ENCODE measurements at places on chromosomes 3 and 15.

DNA sequence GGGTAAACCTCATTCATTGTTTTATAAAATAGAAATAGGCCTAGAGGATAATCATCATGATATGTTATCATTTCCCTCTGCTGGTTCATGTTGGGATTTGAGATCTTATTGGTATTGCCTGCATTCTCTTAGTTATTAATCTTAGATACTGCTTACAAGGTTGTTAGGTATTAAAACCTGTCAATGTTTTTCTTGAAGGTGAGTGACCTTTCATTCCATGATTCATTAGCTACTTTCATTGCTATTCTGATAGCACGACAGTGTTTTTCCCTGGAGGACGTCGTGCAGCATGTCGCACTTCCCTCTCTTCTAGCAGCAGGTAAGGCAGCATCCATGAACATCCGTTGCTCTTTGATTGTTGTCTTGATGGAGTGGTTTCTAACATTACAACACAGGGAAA is 17.1 kb downstream of the P2RY12 start:
- DNase-seq, result no peak

DNA sequence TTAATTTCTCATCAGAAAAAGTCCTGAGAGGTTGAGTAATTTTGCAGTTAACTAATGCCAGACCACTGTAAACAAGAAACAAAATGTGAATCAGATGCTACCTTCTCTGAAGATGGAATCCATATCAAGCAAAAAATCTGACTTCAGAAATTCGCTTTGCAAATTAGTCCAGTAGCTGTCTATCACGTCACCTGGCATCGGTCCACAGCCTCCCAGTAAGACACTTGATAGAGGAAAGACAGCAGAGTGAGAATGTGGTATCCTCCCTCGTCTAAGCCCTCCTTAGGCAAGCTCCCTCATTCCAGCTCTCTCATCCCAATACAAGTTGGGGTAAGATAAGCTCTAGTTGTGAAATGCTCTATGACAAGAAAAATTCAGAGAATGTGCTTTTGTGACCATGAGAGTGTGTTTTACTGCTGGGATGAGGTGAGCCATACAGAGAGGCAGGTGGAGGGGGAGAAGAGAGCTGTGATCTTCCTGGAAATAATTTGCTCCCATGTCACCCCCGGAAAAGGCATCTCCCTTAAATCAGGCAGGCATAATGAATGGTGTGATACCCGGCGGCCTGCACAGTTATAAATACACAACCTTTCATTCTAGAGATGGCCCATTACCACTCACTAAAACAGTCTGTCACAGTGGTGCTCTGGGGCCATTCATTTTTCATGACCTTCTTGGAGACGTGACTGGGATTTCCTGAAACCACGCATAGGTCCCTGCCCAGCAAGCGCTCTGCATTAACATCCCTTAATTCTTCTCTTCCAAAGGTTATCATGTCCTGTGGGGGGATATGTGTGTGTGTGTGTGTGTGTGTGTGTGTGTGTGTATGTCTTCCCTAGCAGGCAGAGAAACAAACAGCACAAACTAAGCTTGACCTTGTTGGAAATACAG is 602.0 kb upstream of the KCNMB2 start:
- DNase-seq, result no peak

- DNase-seq, result no peak
Measured at GRCh38 chr3:14505803-14506500, 34.2 kb downstream of the GRIP2 start.

- no peak for DNase-seq
Measured at GRCh38 chr15:65174509-65174908, 10.6 kb downstream of the CLPX start.

DNA sequence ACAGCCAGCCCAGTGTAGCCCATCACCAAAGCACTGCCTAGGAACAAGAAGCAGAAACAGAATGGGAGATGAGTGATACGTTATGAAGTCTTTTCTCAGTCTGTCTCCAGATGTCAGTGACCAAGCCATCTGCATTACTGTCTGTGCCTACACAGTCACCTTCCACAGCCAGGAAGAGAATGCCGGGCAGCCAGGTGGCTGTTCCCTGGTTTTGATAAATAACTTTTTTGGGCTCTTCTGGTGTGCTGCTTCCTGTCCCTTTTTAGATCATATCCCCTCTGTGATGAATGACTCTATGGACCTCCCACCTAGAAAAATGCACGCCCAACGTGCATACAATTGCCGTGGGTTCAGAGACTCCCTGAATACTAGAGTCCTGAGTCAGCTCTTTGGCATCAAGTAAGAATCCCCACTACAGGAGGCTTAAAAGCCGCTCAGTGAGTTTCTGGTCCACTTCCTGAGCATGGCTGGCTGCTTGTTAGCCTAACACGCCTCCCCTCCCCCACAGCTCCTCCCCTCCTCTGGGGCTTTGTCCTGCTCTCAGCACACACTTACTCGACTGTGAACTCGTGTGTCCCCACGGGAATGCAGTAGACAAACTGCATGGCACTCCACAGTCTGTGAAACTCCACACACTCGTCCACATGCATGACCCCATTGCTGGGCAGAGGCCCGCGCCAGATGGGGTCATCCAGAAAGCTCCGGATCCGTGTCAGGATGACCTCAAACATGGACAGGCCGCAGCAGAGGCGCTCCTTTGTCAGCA is 34.7 kb downstream of the NIPA2 start:
- no peak for DNase-seq

- DNase-seq, result no peak
Measured at GRCh38 chr15:64987136-64987535, 2.6 kb downstream of the SPG21 start.

DNA sequence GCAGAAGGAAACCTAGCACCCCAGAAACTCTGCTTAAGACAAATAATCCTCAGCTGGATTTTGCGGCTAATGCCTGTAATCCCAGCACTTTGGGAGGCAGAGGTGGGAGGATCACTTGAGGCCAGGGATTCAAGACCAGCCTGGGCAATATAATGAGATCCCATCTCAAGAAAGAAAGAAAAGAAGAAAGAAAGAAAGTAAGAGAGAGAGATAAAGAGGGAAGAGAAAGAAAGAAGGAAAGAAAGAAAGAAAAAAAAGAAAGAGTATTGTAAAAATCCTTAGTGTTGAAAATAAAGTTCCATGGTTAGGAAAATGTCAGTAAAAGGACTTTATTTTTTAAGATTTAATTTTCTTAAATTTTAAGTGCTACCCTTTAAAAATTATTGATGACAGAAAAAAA is 54.9 kb upstream of the LRRFIP2 start:
- DNase-seq, result no peak

- DNase-seq, result no peak
Measured at GRCh38 chr15:87263871-87264270, 992.7 kb downstream of the NTRK3 start.

DNA sequence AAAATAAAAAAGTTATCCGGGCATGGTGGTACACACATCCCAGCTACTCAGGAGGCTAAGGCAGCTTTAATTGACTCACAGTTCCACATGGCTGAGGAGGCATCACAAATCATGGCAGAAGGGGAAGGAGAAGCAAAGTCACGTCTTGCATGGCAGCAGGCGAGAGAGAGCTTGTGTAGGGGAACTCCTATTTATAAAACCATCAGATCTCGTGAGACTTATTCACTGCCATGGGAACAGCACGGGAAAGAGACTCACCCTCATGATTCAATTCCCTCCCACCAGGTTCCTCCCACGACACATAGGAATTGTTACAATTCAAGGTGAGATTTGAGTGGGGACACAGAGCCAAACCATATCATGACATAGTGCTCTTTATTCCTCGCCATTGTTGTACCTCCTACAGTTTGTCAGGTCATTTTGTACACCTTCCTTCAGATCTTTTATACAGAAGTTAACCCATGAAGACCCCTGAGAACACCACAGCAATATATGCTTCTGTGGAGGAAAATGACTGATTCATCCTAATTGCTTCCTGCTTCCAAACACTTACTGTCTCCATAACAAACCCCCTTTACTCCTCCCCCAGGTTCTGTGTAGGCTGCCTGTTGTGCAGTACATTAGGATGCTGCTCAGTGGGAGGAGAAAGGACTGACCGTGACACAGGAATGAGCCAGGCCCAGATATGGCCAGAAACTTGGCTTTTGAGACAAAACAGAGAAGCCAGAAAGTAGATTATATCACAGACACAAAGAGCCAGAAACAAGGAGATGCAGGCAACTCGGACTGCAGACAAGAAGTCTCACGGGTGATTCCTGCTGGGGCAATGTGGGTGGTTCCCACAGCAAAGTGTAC is 67.9 kb upstream of the HEG1 start:
- no peak for DNase-seq

- no peak for DNase-seq
Measured at GRCh38 chr3:43857361-43858293, 166.9 kb downstream of the ABHD5 start.

DNA sequence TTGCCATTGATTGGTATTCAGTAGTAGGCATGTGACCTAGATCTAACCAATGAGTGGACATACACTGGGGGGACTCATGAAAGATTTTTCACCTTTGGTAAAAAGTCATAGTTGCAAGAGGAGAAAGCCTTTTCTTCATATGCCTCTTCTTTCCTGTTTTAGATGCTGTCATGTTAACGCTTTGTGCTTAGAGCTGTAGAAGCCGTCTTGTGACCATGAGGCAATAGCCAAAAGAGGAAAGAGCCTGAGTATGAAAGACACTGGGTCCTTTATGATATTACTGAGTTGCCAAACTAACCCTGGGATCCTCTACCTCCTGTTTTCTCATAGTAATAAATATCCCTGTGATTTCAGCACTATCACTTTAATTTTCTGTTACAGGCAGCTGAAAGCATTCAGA is 396.0 kb downstream of the FHIT start:
- DNase-seq, result no peak

GRCh38 chr3:179151474-179151873 is 3.3 kb downstream of the PIK3CA start:
- DNase-seq, result no peak

GRCh38 chr15:80828796-80829195 is 49.6 kb downstream of the CEMIP start:
- no peak for DNase-seq

DNA sequence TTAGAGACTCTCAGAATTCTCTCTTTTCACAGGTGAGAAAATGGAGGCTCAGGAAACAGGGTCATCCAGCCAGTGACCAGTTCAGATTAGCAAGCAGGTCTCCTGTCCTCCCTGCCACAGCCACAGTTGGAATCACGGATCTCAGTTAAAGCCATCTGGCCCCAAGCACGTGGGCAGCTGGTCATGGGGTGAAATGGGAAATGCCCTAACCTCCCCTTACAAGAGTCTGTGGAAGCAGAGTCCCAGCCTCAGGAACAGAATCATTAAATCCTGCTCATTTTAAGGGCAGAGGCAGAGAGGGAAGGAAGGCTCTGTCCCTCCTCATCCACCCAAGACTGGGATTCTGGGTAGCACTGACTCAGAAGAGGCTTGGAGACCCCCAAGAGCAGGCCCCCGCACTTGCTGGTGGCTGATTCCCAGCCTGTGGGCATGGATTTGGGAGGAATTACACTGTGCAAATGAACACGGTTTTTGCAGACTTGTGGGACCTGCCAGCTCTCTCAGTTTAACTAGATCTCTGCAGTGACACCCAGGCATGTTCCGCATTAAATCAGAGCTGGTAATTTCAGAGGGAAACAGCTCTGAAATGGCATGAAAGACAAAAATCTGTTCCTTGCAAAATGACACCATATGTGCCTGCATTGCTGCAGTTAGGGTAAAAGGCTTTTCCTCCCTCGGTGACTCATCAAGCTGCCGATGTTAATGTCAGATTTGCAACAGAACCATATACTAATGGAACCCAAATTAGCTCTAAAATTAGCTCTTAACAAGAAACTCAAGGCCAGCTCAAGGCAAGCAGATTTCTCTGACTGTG is 89.0 kb downstream of the BDH1 start:
- DNase-seq, result no peak

GRCh38 chr3:44186111-44186672 is 55.5 kb upstream of the TOPAZ1 start:
- no peak for DNase-seq

DNA sequence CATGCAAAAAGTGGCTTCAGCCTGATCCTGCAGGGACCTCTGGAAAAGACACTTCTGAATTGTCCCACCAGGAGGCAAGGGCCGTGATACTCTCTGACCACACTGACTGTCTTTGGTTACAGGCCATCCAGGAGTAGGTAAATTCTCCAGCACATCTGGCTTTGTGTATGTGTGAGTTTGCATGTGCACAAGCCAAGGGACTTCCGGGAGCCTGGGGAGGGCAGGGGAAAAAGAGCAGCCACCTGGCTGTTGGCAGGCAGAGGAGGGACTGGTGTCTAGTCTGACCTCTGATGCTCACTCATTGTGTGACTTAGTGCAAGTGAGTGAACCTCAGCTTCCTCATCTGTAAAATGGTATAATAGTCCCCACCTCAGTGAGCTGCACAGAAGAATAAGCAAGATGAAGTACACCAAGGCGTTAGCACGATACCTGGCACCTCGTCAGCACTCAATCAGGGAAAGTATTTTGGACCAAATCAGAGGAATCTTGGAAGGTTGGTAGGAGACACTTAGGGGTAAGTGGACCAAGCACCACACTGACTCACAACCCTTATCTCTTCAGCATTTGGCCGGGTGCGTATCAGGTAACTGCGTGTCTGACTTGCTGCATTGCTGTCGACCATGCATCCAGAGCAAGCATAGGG is 19.1 kb downstream of the KLHL6 start:
- DNase-seq, result no peak

DNA sequence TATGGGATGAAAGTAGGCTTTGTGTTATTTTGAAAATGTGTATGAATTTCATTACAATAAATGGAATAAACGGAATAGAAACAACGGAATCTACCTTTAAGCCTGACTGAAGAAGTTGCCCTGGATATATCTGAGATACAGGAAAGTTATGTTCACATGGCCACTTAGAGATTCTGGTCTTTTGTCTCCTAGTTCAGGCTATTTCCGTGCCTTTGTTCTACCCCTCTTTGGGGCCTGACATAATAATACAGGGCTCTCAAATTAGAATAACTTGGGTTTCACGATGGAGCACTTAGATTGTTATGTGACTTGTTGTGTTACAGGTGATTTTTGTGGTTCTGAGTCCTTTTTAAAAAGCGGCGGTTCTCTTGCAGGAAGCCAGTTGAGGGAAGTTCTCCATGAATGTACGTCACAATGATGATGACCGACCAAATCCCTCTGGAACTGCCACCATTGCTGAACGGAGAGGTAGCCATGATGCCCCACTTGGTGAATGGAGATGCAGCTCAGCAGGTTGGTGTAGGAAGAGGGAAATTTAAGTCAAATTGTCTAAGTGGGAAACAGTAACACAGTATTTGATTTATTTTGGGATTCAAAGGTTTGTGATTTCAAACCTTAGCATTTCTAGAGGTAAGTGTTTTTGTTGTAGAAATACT is 72.8 kb downstream of the FNDC3B start:
- DNase-seq, result no peak

DNA sequence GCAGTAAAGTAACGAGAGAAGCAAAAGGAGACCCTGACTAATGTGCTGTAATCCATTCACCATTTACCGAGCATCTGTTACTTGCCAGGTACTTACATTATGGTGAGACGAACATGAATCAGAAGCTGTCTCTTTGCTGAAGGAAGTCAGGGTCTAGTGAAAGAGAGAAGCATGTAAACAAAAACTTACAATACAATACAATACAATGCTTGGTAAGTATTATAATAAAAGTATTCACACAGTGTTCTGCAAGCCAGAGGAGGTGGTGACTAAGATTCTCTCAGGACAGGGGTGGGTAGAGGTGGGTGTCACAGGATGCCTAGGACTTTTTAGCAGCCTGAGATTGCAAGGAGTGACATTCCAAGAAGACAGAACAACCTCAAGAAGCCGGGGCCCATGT is 50.2 kb upstream of the MGA start:
- DNase-seq, result no peak

GRCh38 chr3:98884675-98885371 is 16.7 kb downstream of the DCBLD2 start:
- DNase-seq, result no peak
